ENCODE measurements at places on chromosomes 4 and X. TPM values are rescaled to one million over a fixed set of nuclear protein-coding genes. Genes with fewer than 3 reads are reported as not detected.

PNMA3 gene
- total RNA-seq = 0.37 TPM

GIMD1 gene
- not detected for total RNA-seq

NUDT6 gene
- total RNA-seq = 8.4 TPM

PRRG3 gene
- total RNA-seq = 0.73 TPM

GABRG1 gene
- not detected for total RNA-seq

NUDT11 gene
- total RNA-seq = 10.3 TPM

ARHGEF38 gene
- not detected for total RNA-seq

Data from subcutaneous preadipocyte (primary cell).